ENCODE measurements at places on chromosomes 3 and 15.

DNA sequence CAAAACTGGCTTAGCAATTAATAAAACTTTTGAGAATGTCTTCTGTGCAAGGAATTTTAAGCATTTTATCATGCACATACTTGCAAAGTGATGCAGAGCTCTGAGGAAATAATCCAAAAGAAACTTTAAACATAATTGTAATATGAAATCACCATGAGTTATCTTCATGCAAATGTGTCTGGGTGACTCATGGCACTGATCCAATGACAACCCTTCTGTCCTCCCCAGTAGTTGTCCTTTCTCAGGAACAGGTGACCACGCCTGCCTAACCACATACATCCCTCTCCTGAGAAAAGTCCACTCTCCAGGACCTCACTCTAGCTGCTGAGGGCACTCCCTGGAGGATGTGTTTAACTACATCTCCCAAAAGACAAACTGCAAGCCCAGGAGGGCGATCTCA, 530.6 kb upstream of the IL12A start:
- no peak for DNase-seq

DNA sequence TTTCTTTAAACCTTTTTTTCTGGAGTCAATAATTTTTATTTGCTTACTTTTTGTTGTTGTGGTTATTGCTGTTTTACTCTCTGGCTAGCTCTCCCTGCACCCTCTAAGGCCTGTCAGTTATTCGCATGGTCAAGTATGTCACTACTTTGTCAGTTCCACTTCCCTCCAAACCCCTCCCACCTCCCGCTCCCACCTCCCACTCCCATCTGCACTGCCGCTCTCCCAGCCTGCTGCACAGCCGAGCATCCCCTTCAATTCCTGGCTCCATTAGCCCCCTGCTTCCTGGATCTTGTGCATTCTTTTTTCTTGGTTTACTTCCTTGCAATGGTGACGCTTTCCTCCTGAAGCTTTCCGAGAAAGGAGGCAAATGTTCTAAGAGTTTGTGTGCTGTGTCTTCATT, 218.0 kb downstream of the XXYLT1 start:
- DNase-seq, result no peak

GRCh38 chr15:33044598-33044997, 149.9 kb downstream of the FMN1 start:
- DNase-seq, result no peak

DNA sequence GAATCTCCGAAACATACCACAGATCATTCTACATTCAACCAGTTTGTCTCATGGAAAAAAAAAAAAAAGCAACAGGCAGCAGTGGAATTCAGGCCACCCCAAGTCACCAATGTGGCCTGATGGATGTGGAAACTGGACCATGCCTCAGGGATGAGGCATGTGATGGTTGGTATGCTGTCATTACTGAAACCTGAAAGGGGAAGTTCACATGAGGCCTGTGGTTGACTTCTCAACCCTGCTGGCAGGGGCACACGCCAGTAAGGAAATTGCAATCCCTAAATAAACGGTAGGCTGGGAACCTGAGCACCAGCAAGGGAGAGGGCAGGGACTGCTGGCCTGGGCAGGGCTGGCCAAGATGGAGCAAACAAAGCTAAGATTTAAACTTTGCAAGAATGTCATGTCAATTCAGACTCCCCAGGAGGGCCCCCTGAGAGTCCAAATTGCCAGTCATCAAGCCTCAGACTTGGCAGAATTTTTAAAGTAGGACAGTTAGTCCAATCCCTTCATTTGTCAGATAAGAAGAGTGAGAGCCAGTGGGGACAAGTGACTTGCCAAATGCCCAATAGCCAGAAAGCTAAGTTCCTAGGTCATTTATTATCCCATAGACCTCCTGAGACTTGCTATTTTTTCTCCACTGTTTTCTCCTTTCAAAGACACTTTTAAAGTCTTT, 310.4 kb downstream of the ERC2 start:
- peak; percentile 91 for DNase-seq

GRCh38 chr3:101972430-101973162, 123.3 kb downstream of the NFKBIZ start:
- no peak for DNase-seq

GRCh38 chr15:26013981-26014380, 150.9 kb upstream of the ATP10A start:
- DNase-seq, result no peak

GRCh38 chr3:187828579-187829452, 83.5 kb upstream of the BCL6 start:
- DNase-seq, result no peak

GRCh38 chr3:194301730-194302129, 49.4 kb downstream of the CPN2 start:
- no peak for DNase-seq

DNA sequence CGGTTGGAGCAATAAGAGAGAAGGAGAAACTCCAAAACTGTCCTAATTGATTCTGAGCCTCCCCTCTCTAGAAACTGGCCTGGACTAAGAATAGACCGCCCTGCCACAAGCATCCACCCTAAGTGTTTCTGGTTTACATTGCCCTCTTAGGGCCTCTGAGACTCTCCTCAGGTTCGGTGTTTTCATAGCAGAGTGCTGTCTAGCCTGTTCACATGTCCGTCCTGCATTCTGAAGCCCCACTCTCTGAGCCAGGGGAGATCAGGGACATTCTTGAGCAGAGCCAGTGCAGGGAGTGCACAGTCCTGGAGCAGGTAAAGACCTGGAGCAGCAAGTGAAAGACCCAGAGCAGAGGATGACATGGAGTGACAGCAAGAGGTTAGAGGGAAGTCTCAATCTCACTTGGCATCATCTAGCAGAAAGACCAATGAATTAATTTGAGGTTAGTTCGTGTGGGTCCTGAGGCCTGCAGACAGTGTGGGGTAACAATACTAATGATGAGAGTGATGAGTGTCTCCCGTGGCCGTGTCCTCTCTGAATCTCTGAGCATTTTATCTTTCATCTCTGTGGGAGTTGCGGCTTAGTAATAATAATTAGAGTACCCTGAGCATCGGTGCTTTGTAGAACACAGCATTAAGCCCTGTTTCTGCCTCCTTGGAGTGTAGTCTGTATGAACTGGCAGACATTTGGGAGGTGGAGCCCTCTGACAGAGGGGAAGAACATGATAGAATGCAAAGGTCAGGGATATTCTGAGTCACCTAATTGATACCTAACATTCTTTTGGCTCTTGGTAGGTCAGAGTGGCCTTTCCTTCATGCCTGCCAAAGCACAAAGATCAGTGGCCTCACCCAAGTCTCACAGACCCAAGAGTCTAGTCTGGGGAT, 24.6 kb downstream of the MAPKBP1 start:
- no peak for DNase-seq

DNA sequence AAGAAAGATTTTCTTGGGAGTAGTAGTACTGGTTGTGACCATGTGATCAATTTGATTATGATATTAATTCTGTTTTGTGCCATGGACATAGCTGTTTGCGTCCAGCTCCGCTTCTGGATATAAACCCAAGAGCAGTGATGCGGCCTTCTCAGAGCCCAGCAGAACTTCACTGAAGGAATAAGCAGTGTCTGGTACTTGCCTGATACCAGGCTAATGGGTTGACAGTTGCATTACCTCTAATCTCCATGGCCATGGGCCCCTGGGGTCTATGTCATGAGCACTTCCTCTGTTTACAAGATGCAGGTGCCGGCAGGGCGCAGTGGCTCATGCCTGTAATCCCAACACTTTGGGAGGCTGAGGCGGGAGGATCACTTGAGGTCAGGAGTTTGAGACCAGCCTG, 36.3 kb upstream of the RAB6B start:
- no peak for DNase-seq

DNA sequence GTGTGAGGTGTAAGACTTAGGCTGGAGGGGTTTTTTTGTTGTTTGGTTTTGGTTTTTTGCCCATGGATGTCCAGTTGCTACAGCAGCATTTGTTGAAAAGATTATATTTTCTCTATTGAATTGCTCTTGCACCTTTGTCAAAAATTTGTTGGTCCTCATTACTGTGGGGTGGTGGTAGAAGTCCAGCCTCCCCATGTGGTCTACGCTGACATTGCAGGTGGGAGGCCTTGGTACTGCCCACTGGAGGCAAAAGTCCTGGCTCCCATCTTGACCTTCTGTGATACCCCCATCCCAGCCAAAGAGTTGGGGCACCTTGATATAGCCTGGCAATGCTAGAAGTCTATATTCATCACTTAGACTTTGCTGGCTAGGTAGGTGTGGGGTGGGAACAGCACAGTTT, 5.4 kb upstream of the RAB6B start:
- no peak for DNase-seq

GRCh38 chr3:44419923-44420650, 57.4 kb downstream of the ZNF445 start:
- no peak for DNase-seq

DNA sequence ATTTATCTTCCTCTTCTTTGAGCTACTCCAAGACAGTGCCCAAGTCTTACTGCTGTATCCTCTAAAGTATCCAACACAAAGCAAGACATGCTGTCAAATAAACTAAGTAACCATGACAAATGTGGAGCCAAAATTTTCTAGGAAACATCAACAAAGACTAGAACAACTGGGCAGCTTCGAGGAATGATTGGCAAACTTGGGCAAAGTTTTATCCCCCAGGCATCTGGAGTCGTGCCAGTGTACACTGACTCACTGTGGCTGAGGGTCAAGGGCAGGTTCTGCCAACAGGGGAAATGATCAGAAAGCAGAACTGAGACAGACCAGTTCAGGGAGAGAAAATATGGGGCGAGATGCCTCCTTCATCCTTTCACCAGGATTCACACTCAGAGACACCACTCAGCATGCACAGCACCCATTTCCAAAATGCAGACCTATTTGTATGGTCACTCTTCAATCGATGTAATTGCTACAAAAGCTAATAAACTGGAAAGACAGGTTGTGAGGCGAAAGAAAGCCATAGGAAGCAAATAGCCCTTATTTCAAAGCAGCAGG, 65.8 kb downstream of the MB21D2 start:
- DNase-seq, result peak; percentile 87

GRCh38 chr3:86379280-86379679, 611.7 kb downstream of the VGLL3 start:
- DNase-seq, result no peak

- DNase-seq, result no peak
Observed at GRCh38 chr3:66666362-66666761, 165.5 kb upstream of the LRIG1 start.

DNA sequence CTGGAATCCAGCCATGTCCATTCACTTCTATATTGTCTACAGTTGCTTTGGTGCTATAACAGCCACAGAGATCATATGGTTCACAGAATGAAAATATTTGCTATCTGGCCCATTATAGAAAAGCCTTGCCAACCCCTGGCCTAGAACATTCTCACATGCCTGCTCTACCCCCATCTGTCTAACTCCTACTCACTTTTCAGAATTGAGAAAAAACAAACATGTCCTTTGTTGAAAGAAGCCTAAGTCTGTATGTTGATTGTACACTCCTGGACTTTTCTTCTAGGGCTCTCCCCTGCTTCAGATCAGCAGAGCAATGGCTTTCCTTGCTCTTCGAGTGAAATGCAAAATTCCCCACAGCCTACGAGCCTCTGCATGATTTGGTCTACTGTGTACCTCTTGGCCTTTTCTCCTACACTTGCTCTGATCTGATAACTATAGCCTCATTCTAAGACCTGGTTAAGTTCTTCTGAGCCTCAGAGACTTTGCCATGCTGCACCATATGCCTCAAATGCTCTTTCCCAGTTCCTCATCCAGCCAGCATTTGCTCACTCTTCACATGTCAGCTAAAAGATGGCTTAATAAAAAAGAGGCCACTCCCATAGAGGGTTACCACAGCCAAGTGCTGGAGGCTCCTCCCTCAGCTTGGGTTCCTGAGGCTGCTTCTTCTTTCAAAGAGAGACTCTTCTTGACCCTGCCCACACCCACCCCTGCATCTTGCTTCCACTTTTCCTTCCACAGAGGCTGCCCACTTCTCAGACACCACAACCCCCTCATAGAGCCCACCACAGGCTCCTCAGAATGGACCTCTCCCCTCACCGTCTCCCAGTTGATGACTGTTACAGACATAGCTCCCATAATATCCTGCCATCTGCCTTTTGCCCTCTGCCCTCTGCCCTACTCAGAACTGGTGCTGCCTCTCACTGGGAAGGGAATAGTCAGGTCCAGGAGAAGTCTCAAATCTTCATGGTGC, 22.9 kb upstream of the DCLK3 start:
- DNase-seq, result peak; percentile 88

DNA sequence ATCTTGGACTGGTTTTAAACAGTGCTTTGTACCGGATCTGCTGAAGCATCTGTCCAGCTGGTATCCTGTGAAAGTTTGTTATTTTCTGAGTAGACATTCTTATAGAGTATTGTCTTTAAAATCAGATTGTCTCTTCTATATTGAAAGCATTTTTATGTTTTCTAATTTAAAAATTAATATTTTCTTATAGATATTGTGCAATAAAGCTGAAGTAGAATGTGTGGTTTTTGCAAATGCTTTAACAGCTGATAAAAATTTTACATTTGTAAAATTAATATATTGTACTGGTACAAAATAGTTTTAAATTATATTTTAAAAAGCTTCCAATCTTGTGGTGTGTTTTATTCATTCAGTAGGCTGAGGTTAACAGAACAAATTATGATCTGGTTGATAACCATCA, 31.9 kb downstream of the SGO1 start:
- no peak for DNase-seq

- no peak for DNase-seq
Observed at GRCh38 chr15:74621546-74621920, 5.9 kb downstream of the CLK3 start.

GRCh38 chr15:97443101-97443500, 517.4 kb upstream of the ARRDC4 start:
- DNase-seq, result no peak

- no peak for DNase-seq
Observed at GRCh38 chr3:133361435-133361834, 38.4 kb upstream of the BFSP2 start.

- no peak for DNase-seq
Observed at GRCh38 chr3:21330293-21330692, 420.7 kb downstream of the ZNF385D start.

DNA sequence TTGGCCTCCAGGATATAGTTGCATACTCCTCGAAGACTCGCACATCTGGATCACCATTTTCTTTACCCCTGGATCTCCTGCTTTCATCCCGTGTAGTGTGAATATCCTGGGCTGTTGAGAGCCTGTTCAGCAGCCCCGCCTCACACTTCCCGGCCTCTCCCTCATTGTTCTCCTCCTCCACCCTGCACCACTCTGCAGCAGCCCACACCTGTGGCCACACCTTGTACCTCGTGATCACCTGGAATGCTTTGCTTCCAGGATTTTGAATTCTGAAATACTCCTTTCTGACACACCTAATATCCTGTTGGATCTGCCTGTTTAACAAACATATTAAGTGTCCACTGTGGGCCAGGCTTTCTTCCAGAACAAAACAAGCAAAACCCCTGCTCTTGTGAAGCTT, 14.4 kb downstream of the ABHD17C start:
- no peak for DNase-seq

DNA sequence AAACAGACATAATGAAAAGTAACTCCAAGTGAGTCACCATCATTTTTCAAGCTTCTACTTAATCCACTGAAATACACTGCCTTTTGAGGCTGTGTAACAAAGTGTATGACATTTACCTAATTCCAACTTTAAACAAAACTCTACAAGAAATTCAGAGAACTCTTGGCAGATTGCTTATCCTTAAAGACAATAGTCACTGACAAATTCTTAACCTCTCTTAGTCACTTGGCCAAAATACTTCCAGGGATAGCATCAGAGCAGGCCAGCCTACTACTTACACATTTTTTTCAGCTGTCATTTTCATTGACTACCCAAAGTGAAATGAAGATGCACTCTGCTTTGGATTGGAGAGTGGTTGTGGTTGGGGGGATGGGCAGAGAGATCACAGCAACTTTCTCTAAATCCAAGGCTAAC, 3.6 kb downstream of the WWTR1 start:
- DNase-seq, result no peak

Data from suppressor macrophage (primary cell).